ENCODE measurements at places on chromosomes 6 and 20. TPM values are rescaled to one million over a fixed set of nuclear protein-coding genes. Genes with fewer than 3 reads are reported as not detected.

GRCh38 chr6:158548418-158549161 lies 11.3 kb upstream of the TMEM181 start:
- no peak for DNase-seq

GRCh38 chr6:143401636-143402370 lies 48.7 kb downstream of the ADAT2 start:
- DNase-seq = no peak

DNA sequence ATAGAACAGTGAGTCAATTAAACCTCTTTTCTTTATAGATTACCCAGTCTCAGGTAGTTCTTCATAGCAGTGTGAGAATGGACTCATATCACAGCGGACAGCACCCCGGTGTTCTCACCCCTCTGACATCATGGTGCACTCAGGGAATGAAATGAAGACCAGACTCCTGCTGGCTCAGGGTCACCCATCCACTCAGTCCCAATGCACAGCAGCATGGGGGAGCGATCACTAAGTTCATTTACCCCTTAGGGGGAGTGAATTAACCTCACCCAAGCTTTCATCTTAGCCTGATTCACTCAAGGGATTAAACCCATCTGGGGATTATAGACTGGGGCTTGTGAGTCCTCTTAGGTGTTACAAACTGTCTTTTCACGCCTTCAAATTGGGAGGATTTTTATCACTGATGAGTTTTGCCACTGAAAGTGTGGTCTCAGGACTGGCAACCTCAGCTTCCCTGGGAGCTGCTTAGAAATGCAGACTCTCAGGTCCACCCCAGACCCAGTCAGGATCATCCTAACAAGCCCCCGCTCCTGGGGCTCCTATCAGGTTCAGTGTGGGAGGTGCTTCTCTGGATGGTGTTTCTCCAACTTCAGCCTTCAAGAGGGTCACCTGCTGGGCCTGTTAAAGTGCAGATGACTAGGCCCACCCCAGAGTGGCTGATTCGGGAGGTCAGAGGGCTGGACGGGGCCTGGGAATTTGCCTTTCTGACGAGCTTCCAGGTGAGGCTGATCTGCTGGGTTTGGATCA lies 44.3 kb upstream of the FRMD1 start:
- DNase-seq = no peak

GRCh38 chr6:165843568-165844113 lies 180.6 kb upstream of the PDE10A start:
- no peak for DNase-seq

DNA sequence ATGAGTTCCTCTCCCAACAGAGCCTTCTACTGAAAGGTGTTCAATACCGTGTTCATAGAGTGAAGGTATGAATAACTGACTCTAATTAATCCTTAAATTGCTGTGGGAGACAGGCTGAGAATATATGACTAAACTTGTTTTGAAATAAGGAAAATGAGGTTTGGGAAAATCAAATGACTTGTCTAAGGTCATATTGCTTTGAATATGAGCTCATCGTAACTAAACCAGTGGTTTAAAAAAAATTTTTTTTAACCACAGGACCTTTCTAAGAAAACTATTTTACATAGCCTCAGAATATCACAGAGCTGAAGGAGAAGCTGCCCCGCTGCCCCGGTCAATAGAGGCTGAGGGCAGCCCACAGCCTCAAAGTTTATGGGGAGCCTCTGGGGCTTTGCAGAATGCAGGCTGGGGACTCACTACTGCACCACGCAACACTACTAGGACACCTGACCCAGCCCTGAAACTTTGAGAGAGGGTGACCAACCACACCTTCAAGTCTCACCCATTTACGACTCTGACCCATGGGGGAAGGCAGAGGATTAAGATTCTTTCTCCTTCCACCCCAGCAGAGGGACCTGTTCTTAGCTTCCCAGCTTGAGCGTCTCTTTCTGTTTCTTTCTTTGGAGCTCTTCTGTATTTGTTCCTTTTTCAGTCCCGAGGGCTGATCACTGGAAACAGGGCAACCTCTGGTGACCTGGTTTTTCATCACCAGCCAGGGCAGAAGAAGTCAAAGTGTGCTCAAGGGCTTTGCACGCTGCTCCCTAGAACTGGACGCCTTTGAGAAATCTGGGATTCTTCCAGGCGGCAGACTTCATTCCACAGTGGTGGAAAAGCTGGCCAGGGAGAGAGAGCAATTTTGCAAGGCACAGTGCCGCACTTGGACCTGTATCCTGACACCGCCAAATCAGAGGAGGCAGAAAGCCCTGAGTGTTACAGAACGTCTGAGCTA lies 220.2 kb downstream of the ATXN1 start:
- DNase-seq = no peak

- DNase-seq = no peak
Observed at GRCh38 chr6:12334526-12335130, 44.5 kb downstream of the EDN1 start.

DNA sequence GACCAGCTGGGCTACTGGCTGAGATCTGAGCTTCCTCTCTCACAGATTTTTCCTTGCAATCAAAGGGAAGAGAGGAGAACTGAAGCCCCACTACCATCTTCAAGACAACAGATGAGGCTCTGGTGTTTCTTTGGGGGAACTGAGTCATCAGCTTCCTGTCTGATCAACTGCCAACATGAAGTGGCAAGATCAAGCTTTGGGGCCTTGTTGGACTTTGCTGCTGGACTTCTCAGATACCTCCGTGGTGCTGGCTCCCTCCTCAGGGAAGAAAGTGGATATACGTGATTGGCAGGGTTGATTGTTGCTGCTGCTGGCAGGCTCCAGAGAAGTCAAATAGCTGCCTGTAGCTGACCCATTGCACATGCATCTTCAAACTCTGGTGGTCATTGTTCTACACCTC lies 3.6 kb upstream of the TOX2 start:
- DNase-seq = peak; percentile 35

GRCh38 chr6:166627875-166628801 lies 1.1 kb upstream of the RPS6KA2 start:
- DNase-seq = peak; percentile 66

DNA sequence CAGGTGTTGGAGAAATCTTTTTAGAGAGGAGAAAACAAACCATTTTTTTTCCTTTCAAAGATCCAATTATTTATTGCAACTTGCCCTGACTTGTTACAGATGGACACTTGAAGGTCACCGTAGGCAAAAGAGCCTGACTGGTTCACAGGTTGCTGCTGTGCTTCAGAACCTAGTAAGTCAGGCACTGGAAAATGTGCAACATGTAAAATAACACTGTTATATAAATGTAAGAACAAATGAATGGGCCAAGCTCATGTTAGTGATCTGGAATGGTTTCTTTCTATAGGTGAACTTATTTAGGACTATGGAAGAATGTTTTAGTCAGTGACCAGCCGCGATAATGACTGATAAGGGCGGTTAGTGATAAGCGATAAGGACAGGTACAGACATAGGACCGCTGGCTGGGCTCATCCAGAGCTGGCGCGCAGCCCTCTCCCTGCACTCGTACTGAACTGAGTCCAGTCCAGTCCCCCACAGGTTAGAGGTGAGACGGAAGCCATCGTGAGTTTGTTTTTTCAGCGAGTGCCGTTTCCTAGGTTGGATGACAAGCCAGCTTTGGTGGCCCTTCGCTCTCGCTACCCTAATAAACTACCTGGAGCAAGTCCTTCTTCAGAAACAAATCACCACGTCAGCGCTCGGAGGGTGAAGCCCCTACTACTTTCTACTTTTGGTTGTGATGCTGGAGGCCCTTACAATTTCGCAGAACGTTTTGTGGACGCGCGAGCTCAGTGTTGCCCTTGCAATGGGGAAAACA lies 94.4 kb upstream of the PRDM1 start:
- peak; percentile 62 for DNase-seq

DNA sequence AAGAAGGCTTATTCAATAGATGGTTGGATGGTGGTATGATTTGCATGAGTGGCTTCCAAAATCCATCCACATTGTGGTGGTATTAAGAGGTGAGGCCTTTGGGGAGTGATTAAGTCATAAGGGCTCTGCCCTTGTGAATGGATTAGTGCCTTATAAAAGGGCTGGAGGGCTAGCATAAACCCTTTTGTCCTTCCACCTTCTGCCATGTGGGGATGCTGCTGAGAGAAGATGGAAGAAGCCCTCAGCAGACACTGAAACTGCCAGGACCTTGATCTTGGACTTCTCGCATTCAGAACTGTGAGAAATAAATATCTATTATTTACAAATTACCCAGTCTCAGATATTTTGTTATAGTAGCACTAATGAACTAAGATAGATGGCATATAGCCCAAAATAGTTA lies 27.8 kb upstream of the SRPK1 start:
- no peak for DNase-seq

GRCh38 chr6:154548130-154548830 lies 37.8 kb upstream of the CNKSR3 start:
- DNase-seq = no peak

DNA sequence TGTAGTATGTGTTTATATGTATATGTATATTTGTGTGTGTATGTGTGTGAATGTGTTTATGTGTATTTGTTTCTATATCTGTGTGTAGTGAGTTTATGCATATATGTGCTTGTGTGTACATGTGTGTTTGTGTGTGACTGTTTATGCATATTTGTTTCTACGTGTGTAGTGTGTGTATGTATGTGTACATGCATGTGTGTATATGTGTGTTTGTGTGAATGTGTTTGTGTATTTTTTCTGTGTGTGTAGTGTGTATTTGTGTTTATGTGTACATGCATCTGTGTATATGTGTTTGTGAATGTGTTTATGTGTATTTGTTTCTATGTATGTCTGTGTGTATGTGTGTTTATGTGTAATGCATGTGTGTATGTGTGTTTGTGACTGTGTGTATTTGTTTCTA lies 12.1 kb upstream of the SMOC2 start:
- DNase-seq = no peak

- no peak for DNase-seq
Observed at GRCh38 chr6:27706431-27706830, 205.8 kb downstream of the OR2B2 start.

- DNase-seq = no peak
Observed at GRCh38 chr20:22403022-22403631, 181.2 kb downstream of the FOXA2 start.

DNA sequence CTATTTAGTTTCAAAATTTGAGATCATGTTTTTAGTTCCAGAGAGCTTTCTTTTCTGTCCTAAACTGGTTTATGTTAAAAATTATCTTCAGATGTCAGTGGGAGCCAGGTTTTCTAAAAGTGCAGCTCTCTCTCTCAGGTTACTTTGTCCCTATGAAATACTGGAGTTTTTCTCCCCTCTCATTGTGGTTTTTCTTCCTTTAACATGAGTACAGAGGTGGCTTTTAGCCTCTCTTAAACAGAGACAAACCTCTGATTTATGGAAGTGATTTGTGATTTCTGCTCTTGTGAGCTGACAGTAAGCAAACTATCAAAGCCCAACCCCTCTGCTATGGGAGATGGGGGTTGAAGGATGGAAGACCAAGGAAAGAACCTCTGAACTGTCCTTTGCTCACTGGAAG lies 85.7 kb downstream of the LIN28B start:
- DNase-seq = no peak

DNA sequence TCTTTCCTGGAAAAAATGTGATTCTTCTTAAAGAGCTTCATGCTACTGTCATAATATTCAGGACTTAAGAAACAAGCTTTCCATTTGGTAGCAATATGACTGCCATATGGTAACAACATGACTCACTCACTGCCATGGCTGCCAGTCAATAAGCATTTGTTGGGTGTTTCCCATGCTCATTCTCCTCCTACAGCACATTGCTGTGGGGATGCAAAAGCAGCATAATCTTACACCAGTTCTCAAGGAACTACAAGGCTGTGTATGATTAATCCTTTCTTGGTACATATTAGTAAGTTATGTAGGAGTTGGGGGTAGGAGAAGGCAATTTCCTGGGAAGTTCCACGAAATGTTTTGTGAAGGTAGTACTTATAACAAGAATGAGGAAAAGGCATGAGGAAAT lies 76.7 kb downstream of the CEP162 start:
- DNase-seq = peak; percentile 30

DNA sequence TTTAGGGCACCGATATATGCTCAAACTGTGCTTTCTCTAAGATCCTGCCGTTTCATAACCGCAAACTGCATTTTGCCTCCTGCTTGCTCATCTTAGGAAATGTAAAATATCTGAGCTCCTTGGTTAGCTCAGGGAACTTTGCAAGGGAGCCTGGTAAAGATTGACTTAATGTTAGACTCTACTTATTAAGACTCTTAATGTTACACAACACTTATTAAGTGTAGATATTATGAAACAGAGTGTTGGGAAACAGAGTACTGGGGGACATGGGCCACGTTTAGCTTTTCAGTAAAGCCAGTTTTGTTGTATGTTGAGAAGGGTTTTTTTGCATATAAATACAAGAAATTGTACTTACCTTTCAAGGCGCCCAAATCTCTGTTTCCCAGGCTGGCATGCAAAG lies 1.9 kb downstream of the LTV1 start:
- DNase-seq = no peak

DNA sequence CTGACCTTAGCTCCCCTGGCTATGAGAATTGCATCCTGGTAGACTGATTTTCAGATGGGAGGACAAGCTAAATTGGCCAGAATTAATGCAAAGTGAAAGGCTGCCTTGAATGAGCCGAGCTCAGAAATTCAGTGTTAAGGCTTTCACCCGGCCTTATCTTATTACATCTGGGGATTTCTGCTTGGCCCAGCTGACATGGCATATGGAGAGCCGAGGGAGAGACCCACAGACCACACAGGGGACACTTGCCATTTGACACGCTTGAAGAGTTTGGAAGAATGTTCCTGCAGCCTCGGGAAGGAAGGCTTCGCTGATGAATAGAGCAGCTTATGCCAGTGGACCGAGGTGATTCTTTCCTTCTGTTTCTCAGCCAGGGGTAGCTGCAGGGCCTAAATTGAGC lies 9.0 kb downstream of the MOCS3 start:
- no peak for DNase-seq

- no peak for DNase-seq
Observed at GRCh38 chr6:71496018-71496721, 207.6 kb downstream of the OGFRL1 start.

DNA sequence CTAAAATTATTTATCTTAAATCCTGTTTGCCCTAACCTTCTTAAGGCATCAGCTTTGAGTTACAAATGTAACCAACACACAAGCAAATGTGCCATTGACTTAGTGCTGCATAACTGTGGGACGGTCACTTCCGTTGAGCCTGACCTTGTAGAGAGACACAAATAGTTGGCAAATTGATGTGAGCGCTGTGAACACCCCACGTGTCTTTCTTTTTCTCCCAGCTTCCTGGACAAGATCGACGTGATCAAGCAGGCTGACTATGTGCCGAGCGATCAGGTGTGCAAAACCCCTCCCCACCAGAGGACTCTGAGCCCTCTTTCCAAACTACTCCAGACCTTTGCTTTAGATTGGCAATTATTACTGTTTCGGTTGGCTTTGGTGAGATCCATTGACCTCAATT lies 56.4 kb downstream of the GNAS start:
- no peak for DNase-seq

CLDN20 gene
- not detected for total RNA-seq

SDCBP2 gene
- 2.8 TPM for total RNA-seq

GRM4 gene
- 0.11 TPM for total RNA-seq

MED23 gene
- total RNA-seq = 26.0 TPM

RCAN2 gene
- 0.91 TPM for total RNA-seq

DDX43 gene
- total RNA-seq = 0.66 TPM

METTL24 gene
- total RNA-seq = not detected

CEP162 gene
- 7.3 TPM for total RNA-seq

SLC44A4 gene
- total RNA-seq = 0.27 TPM

TBX18 gene
- total RNA-seq = not detected

SLPI gene
- total RNA-seq = not detected

SGK2 gene
- total RNA-seq = 0.65 TPM
